Pulmonary artery endothelial cell (primary cell): ENCODE measurements at places on chromosomes 11 and 22.

GRCh38 chr11:122108192-122108799 lies 7.7 kb downstream of the BLID start:
- DNase-seq, result no peak

DNA sequence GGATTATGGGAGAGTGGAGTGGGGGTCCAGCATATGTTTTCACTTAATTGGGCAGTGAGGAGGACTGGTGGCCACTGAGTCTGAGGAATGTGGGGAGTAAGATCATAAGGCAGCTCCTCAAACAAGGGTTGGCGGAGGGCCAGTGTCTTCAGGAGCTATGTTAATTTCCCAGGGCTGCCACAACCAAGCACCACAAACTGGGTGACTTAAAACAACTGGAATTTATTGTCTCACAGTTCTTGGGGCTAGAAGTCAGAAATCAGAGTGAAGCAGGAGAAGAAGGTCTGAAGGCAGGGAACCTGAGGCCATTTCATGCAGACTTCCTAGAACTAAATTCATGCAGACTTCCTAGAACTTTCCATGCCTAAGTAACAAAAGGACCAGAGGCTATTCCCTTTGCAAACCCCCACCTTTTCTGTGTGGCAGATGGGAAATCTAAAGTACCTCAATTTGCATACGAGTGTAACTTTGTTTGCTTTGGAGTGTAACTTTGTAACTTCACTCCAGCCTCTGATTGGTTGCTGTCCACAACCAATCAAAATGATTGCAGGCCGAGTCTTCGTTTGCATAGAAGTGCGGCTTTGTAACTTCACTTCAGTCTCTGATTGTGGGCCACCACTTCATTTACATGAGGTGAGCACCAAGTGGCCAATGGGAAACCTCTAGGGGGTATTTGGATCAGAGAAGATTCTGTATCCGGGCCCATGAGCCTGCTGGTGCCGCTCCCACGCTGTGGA lies 50.5 kb upstream of the ZBED5 start:
- no peak for DNase-seq

DNA sequence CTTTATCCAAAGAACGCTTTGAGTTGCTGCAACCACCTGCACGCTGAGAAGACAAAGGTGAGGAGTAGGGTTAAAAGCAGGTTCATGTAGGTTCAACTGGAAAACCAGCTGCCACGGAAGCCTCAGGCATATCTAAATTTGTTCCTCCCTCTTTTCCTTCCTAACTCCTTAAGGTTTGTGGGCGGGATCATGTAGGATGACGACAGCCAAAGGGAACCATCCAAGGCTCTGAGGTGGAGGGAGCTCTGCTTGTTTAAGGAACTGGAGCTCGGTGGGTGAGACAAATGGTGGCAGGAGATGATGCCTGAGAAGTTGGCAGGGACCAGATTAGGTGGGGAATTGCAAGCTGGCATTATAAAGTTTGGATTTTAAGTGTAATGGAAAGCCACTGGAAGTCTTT lies 60.3 kb downstream of the SPON1 start:
- DNase-seq, result no peak

DNA sequence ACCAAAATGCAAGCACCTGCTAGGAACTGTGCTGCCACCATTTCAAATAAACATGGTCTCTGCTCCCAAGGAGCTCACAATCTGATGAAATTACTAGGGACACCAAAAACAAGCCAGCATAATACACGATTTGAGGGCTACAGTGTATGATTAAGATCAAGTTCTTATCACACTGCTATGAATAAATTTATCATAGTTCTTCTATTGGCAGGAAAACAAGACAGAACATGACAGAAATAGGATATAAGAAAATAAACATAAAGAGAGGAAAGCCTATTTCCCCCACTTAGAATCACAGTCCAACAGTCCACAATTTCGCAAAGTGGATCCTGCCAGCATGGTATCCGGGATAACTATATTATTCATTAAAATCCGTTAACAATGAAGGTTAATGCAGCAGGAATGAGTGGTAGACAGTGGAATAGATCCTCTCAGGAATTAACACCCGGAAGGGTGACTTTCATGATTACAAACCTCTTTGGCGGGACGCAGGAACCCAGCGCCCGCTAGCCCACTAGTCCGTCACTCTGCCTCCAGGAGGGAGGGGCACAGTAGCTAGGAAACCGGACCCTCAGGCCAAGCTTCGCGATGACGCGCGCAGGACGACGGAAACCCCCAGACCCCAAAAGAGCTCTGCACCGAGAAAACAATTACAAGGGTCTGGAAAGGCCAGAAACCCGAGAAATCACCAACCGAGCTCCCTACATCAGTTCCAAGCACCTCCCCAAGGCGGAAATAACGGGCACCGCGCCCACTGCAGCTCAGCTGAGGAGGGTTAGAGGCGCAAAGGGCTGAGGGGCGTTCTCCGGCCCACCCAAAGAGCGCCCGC lies 607 bp downstream of the CCDC82 start:
- peak; percentile 17 for DNase-seq

DNA sequence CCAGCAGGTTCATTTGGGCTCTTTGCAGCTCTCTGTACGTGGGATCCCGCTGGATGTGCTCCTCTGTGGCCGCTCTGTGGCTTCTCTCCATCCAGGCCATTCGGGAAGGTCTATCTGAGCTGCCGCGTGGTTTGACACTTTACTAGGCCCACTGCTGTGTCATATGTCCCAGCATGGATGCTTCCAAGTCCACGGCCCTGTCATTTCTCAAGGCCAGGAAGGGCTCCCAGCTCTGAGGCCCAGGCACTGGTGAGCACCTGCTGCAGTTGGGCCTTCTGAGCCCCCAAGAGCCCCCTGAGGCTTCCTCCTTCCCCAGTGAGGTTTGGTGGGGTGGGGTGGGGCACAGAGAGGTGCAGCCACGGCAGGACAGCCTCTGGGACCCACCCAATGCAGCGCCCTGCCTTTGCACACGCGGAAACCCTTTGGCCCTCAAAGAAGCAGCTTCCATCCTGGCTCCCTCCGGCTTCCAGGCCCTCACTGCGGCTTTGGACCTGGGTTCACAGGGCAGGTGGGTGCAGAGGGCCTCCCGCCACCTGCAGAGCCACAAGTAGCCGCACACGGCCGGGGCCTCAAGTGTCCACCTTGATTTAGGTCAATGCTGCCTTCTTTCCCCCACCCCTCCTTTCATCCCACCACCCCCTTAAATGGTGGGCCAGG lies 44.5 kb upstream of the FGF3 start:
- no peak for DNase-seq

DNA sequence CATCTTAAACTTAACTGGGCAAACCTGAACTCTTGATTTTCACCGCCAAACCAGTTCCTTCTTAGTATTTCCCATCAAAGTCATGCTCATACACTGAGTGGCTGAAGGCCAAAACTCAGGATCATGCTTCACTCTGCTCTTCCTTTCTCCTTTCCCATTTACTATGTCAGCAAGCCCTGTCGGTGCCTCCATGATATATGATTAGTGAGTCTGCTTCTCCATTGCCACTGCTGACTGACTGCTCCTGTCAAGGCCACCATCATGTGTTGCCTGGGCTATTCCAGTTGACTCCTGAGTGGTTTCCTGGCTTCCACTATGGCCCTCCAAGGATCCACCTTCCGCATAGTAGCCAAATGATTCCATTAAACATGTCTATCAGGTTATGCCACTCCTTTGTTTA lies 42.8 kb upstream of the AMPD3 start:
- DNase-seq, result no peak

DNA sequence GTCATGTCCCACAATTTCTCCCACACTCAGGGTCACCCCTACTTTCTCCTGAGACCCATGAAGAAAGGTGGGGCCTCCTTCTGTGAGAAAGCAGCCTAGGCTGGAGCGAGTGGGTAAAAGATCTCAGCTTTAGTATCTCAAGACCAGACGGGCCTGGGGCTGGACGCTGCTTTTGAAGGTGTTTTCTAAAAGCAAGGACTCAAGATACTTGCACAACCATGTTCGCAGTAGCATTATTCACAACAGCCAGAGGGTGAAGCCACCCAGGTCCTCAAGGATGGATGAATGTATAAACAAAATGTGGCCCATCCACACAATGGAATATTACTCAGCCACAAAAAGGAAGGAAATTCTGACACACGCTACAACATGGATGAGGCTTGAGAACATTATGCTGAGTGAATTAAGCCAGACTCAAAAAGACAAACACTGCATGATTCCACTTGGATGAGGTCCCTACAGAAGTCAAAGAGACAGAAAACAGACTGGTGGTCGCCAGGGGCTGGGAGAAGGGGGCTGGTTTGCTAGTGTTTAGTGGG lies 10.6 kb downstream of the SHANK2 start:
- no peak for DNase-seq

DNA sequence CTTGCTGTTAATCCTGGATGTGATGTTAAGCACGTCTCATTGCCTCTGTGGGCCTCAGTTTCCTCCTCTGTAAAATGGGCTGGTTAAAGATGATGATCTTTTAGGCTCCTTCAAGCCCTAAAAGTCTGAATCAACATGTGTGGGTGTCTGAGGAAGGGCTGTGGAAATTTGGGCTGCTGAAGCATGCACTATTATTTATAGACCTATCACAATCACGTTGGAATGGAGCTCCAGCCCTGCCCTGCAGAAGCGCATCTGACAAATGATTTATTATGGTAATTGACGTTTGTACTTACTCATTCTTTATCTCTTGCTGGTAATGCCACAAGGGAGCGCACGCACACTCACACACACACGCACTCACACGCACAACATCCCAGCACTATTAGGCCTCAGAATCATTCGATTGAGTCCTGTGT lies 20.4 kb downstream of the P2RX3 start:
- DNase-seq, result no peak

DNA sequence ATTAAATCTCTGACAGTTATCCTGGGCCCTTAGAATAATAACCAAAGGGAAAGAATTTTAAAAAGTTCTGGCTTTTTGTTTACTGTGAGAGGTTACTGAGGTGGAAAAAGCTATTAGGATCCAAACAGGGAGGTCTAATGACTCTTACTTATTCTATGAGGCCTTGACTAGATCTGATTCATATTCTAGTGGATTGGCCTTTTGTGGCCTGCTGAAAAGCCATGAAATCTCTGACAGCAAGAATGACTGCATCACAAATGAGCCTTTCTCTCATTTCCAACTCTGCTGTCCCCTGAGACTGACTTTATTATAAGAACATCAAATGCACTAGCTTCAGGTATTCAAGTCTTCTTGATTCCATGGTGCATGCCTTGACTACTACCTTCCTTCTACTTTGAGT lies 1797.6 kb downstream of the LRRC4C start:
- DNase-seq, result no peak

DNA sequence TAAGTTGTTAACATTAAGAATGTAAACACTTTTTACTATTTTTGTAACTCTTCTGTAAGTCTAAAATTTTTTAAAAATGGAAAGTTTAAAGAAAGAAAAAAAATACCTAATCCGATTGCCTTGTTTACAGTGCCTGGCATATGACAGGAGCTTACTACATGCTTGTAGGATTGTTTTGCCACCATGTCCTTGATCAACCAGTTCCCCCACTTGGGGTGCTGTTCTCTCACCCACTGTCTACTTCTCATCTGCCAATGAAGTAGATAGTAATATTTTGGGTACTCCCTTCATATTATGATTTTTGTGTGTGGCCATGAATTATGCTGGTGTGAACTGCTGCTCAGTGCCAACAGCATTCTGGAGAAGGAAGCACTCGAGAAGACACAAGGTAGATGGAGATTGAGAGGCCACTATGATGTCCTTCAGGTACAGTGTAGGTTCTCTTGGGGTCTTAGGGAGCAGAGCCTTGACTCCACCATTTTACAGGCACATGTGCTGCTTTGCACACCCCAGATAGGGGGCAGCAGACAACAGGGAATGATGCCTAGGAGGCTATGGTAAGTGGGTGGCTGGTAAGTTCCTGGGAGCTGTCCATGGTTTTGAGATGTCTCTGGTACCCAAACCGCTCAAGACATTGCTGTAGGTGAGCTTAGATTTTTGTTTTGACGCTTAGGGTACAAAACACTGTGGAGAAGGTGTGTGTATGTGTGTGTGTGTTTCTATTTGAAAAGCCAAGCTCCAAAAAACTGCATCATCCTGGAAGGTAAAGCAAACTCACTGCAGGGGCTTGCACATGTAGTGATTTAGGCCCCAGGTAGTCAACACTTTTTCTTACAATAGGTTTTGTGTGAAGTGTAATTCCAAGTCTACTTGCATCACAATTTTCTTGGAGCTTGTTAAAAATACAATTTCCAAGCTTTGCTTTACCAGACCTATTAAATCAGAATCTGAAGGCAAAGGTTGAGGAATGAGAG lies 494.5 kb upstream of the LARGE1 start:
- no peak for DNase-seq

DNA sequence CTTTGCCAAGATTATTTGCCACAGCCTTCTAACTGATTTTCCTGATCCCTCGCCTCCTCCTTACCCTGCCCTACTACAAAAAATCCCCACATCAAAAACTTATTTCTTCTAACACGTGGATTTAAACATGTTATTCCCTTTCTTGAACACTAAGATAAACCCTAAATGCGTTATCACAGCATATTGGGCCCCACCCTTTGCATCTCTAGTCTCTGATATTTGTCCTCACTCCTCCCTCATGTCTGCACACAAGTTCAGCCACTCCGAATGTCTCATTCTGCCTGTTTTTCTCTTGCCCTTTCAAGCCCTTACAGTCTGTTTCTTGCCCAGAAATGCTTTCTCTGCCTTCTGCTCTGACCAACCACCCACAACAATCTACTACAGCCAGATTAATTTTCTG lies 10.6 kb upstream of the ACER3 start:
- no peak for DNase-seq

GRCh38 chr11:79520086-79520485 lies 79.3 kb upstream of the TENM4 start:
- no peak for DNase-seq

DNA sequence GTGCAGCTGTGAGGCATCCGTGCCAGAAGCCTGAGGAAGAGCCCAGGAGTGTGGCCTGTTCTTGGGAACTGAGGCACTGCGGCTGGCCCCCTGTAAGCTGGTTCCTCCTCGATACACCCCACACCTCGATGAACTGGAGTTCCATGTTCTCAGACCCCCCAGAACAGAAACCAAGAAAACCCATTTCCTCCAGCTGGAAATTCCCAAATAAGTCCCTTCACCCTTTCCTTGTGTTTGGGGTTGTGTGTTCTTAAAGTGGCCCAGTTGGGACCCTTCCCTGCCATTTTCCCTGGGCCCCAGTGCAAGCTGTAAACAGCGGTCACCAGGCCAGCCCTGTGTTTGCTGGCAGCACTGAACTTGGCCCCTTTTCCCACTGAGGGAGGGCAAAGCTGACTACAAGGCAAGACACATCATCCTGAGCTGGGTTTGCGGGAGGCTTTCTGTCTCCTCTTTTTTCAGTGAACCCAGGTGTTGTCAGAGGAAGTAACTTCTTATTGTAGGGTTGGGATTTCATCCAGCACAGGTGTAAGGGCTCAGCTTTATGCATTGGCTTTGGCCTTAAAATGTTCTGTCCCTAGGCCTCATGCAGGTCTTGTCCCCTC lies 60.1 kb upstream of the MPEG1 start:
- no peak for DNase-seq

GRCh38 chr11:12719221-12719620 lies 45.0 kb downstream of the TEAD1 start:
- DNase-seq, result no peak

- DNase-seq, result no peak
Measured at GRCh38 chr22:49628391-49629260, 199.0 kb downstream of the BRD1 start.
